ENCODE measurements at places on chromosomes 2 and 18. TPM values are rescaled to one million over a fixed set of nuclear protein-coding genes. Genes with fewer than 3 reads are reported as not detected.
A peak's percentile ranks its signal among the peaks of the same experiment; 100 is the strongest.

SRD5A2 gene
- total RNA-seq = not detected

DNA sequence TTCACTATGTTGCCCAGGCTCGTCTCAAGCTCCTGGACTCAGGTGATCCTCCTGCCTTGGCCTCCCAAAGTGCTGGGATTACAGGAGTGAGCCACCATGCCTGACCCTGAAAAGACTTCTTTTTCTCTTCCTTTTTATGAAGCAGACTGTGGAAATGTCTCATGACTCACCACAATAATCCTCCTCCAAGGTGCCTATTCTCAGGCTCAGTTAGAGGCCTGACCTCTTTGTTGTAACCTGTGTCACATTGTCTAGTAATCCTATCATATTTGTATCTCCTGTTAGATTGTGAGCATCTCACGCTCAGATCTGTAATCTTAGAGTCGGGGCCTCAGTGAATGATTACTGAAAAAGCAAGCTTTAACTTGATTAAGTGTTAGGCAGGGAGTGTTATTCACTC lies 18.3 kb upstream of the TAF4B start:
- no peak for DNase-seq

DNA sequence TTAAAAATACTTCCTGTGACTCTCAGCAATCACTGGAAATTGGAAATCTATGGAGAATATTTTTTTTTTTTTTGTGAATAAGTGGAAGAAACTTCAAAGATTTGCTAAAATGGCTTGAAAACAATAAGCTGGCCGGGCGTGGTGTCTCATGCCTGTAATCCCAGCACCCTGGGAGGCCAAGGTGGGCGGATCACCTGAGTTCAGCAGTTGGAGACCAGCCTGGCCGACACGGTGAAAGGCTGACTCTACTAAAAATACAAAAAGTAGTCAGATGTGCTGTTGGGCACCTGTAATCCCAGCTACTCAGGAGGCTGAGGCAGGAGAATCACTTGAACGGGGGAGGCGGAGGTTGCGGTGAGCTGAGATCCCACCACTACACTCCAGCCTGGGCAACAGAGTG lies 155.5 kb upstream of the CAVIN2 start:
- DNase-seq = no peak

- DNase-seq = no peak
Observed at GRCh38 chr2:64329848-64330247, 124.1 kb upstream of the LGALSL start.

RESP18 gene
- not detected for total RNA-seq

- DNase-seq = peak; percentile 93
Observed at GRCh38 chr2:119240311-119241204, 16.9 kb downstream of the STEAP3 start.

DNA sequence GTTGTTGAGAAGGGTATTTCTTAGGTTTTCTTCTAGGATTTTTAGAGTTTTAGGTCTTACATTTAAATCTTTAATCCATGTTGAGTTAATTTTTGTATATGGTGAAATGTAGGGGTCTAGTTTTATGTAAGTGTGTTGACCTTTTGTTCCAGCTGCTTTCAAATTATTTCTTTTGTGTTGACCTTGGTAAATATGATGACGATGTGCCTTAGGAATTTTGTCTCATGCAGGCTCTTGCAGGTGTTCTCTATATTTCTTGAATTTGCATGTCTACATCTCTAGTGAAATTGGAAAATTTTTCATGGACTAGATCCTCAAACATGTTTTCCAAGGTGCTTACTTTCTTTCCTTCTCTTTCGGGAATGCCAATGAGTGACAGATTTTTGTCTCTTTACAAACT lies 1609.3 kb upstream of the ZEB2 start:
- no peak for DNase-seq

ZEB2 gene
- 32.3 TPM for total RNA-seq

GRCh38 chr18:44743631-44744030 lies 62.9 kb downstream of the SETBP1 start:
- no peak for DNase-seq

- peak; percentile 56 for DNase-seq
Observed at GRCh38 chr2:9984217-9984739, 32.8 kb downstream of the GRHL1 start.

Measured in RPMI7951 (cell line).